ENCODE measurements at places on chromosomes 16 and 17.
A peak's percentile ranks its signal among the peaks of the same experiment; 100 is the strongest.

DNA sequence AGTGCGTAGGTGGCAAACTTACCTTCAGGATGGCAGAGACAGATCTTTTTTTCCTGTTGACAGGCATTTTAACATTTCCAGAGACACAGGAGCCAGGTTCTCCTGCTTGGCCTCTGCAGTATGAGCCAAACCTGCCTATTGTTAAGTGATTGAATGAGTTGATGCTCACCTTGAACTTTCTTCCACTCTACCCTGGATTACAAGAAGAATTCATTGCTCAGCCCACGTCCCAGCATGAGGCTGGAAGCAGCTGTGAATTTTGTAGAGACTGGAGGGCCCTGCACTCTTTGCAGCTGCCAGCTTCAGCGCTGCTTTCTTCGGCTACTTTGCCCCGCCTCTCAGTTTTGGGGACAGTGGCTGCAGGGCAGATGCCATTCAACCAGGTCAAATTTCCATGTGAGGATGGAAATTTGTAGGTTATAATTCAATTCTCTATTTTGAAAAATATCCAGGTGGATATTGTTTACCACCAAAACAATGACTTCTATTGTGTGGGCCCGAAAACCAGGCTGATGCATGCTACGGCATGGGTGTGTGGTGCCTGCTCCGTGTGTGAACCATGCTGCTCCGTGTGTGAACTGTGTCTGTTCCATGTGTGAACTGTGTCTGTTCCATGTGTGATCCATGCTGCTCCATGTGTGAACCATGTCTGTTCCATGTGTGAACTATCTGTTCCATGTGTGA lies 75.2 kb upstream of the METTL9 start:
- DNase-seq: no peak

DNA sequence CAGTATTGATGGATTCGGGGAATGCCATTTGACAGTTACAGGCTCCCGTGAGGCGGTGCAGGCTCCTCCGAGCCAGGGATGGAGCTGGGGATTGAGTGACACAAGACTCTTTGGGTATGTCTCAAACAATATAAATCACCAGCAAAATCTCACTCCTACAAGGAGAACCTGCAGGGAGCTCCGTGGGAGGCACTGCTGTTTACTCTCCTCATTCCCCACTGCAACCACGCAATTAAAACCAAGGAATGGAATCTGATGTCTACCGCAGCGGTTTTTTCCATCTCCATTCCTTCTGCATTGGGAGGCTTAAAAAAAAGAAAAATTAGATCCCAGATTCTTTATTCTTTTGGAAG lies 157.9 kb downstream of the WWOX start:
- DNase-seq: no peak

DNA sequence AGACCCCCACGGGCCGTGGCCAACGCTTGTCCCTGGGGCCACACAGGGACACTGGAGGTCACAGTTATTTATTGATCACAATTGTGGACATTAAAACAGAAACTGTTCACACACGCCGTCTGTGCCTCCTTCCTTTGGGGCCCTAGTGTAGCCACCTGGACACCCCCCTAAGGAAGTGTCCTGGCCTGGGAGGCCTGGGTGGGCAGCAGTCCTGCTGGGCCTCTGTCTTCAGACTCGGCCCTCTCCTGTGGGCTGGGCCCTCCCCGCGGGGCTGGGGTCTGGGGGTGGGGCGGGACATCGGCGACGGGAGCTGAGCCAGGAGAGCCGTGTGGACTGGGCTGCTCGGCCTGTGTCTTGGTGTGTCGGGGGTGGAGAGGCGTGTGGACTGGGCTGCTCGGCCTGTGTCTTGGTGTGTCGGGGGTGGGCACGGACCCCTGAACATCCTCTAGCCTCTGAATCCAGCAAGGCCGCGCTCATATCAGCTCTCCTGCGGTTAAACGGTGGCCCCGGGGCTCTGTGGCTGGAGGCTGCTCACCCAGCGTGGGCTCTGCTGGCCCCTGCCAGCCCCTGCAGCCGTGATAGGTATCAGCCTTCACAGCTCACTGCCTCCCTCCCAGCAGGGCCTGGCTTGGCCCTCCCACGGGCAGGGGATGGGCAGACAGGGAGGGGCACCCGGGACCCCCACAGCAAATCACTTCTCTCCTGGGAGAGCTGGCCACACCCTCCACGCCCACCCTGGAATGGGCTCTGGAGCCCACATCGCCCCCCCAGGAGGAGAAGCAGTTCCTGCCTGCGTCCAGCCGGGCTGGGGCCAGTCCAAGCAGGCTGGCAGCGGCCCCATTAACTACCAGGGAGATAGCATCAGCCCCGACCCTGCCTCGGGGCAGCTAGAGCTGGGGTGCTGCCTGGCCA lies 1.1 kb upstream of the NHLRC4 start:
- DNase-seq: peak; percentile 56

- no peak for DNase-seq
These were observed 17.2 kb upstream of the NDEL1 start for GRCh38 chr17:8418471-8418870.

DNA sequence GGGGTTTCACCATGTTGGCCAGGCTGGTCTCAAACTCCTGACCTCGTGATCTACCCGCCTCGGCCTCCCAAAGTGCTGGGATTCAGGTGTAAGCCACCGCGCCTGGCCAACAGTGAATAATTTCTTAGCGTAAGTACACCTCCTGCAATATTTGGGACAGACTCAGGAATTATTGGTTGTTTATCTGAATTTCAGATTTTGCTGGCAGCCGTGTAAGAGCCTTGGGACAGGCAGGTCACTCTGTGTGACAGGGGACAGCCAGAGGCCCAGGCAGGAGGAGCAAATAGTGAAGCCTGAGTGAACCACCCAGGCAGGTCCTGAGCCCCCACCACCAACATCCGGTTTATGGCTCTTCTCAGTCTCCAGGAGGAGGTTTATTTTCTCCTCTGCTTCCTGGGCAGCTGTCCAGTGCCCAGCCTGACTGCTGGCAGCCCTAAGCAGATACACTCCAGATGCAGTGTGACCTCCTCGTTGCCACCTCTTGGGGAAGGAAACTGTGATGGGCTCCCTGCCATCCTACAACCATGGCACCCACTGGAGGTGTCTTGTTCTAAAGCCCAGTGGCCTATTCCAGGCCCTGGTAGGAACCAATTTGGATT lies 26.2 kb upstream of the ADORA2B start:
- no peak for DNase-seq

DNA sequence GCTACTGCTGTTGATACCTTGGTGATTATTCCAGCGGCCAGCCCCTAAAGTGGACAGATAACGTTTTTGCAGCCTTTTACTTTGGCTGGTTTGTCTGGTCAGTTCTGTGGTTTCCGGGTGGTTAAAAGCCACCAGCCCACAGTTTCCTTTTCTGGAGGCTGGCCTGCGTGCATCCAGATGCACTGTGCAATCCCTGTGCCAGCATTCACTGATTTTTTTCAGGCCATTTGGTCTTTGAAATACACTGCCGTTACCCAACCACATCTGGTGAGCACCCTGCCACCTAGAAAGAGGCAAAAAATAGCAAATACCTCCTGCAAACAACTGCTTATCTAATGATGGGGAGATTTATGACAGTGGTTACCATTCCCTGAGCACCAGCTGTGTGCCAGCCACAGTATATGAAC lies 797 bp downstream of the NUDT7 start:
- no peak for DNase-seq

DNA sequence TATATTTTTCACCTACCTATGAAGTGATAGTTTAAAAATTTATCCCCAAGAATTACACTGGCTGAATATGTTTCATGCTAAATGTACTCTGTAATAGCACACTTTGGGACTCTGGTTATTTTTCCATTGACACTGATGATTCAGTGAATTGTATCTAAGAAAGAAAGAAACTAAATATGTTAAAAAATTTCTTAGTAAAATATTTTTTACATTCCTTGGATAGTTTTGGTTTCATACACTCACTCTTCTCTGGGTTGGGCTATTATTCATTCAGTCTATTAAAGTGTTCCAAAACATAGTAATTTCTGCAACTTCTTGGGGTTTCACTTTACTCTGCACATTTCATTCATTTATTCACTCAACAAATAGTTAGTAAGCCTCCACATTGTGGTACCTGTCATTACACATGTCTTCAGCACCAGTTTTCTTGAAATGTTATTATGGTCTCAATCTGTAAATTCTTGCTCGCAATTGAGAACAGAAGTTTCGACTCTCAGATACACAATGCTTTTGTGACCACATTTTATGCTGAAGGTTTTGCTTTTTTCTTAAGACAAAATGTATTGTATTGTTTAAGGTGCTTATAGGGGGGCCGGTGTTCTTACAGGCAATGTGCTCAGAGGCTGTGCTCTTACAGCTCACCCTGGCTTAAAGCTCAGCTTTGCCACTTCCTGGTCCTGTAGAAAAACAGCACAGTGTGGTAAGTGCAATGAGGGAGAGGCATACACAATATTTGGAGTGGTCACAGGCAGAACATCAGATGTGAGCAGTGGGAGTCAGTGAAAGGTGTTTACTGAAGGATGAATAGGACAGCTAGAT lies 17.4 kb downstream of the CNTNAP4 start:
- no peak for DNase-seq

GRCh38 chr17:32912218-32912897 lies 15.6 kb upstream of the TMEM98 start:
- no peak for DNase-seq

DNA sequence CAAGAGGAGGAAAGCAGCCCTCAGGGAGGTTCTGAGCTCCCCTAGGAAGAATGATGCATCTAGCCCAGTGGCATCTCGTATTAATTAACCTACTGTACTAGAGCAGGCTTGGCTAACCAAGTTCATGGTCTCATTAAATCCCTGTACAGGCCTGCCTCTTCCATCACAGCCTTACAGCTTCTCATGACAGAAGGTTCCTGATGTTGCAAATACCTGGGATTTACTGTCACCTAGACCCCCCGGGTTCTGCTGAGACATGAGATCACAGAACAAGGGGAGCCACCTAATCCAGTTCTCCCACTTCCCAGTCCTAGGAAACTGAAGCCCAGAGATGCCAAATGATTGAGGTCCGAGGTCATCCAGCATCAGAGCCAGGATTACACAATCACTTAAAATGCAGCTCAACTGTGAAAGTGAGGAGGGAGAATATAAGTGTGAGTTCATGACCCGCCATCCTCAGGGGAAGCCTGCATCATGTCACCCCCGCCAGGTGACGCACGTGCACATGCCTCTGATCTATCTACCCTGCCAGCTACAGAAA lies 23.9 kb downstream of the ACLY start:
- DNase-seq: no peak

GRCh38 chr17:3738562-3739295 lies 15.0 kb downstream of the HASPIN start:
- DNase-seq: no peak

DNA sequence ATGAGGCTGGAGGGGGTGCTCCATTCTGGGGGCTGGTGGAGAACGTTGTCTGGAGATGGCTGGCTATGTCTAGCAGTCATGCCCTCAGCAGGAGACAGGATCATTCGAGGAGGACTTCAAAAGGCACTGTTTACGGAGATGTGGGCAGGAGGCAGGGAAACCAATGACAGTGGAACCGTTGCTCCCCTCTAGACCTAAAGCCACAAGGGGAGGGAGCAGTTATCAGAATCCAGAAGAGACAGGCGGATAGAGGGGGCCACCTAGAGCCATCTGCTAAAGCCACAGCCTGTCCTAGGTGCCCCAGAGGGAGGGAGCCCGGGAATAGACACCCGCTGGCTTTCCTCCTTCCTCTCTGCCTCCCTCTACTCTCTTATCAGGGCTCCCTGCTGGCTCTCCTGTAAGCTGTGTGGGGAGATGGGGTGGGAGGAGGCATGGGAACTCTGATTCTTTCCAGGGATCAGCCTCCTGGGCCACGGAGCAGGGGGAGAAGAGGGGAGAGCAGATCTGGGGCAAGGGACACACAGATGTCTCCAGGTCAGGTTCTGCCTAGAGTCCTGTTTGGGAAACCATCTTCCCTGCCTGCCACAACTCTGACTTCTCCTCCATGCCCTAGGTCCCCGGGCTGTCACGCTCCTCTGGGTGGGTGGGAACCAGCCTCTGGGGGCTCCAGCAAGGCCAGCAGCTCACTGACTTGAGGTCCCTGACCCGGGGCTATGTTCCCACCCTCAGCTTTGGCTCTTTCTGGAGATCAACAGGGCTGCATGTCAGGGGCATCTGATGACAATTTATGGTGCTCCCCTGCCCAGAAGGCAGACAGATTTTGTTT lies 42.3 kb downstream of the IRX3 start:
- DNase-seq: no peak

- DNase-seq: no peak
These were observed 1.8 kb downstream of the ITGAX start for GRCh38 chr16:31356566-31357323.

- no peak for DNase-seq
These were observed 4.9 kb downstream of the SOX9 start for GRCh38 chr17:72125742-72126141.

- DNase-seq: no peak
These were observed 71.8 kb upstream of the MRTFB start for GRCh38 chr16:13999071-13999894.

GRCh38 chr16:74190292-74190691 lies 106.3 kb upstream of the PSMD7 start:
- DNase-seq: no peak

- no peak for DNase-seq
These were observed 286.2 kb upstream of the FOXF1 start for GRCh38 chr16:86224126-86224525.

DNA sequence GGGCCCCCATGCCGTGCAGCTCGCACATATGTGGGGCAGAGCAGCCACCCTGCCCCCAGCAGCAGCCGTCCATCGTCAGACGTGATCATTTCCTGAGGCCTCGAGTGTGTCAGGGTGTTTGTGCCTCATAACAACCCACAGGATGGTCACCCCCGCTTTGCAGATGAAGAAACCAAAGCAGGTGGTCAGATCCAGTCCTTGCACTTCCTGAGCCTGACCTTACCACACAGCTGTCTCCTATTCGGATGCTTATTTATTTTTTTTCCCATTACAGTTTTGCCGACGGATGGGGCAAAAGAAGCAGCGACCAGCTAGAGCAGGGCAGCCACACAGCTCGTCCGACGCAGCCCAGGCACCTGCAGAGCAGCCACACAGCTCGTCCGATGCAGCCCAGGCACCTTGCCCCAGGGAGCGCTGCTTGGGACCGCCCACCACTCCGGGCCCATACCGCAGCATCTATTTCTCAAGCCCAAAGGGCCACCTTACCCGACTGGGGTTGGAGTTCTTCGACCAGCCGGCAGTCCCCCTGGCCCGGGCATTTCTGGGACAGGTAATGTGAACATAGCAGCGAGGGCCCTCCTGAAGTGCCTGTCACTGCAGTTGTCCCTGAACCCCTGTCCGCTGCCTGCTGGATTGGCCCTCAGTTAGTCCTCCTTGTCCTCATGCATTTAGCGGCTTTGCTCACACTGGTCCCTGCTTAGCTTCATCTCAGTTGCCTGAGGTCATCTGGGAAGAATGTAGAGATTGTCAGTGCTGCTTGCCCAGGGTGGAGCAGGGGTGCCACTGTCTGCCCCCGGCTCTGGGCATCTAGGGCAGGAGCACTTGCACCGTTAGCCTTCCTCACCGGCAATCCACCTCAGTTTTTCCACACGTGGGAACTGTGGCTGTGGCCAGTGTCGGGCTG lies 1.4 kb downstream of the MPG start:
- DNase-seq: no peak

GRCh38 chr17:40093580-40094201 lies 6.7 kb downstream of the NR1D1 start:
- DNase-seq: no peak

DNA sequence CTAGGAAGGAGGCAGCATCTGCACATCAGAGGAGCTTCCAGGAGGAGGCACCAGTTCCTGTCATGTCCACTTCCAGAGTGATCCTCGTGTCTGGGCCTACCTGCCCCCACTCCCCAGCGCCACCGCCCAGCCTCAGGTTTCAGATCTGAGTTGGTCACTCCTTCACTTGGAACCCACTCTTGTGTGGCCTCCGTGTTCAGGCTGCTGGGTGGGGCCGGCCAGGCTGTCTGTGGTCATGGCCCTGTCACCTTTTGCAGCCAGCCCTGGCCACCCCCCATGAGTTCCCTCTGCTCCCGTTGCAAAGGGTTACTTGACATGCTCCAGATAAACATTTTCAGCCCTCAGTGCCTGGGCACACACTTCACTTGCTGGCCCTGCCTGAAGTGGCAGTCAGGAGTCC lies 26.6 kb upstream of the SPPL2C start:
- no peak for DNase-seq

All from erythroblast (primary cell).